CD4-positive, alpha-beta T cell treated with Interleukin-17A for 1 hour (primary cell): ENCODE measurements at places on chromosomes 2 and 18.

GRCh38 chr2:59684116-59684770 lies 869.2 kb downstream of the BCL11A start:
- DNase-seq = no peak

DNA sequence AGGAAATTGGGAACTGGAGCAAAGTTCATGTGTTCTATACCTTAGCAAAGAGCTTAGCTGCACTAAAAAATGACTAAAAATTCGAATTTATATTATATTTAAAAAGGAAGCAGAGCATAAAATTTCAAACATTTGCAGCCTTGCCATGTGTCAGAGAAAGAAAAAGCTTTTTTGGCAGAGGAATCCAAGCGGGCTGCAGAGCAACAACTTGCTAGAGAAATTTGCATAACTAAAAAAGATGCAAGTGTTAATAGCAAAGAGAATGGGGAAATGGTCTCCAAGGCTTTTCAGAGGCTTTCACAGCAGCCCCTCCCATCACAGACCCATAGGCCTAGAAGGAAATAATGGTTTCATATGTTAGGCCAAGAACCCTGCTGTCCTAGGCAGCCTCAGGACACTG lies 1315.9 kb downstream of the DSC3 start:
- DNase-seq = no peak

DNA sequence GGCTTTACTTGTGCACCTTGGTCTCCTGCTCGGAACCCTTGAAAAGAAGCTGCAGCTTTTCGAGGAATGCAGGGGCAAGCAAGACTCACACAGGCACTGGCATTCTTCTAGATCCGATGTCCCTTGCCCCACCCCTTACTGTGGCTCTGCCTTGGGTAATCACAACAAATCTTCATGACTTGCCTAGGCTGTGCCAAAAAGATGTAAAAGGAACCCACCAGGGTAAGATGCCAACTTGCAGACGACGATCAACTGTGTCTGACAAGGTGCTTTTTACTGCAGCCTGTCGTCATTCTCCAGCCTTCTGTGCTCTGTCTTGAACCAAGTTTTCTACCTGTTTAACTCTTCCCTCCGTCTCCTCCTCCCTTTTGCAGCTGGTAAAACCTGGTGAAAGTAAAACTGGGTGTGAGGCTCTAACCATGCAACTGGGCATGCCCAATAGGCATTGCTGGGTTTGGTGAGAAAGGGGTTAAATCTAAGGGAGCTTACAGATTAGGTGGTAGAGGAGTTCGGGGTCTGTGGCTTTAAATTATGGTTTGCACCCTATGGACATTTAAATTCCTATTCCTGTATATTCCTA lies 909 bp upstream of the NRXN1 start:
- DNase-seq = no peak

- no peak for DNase-seq
These were observed 381.6 kb upstream of the ID2 start for GRCh38 chr2:8300216-8300615.

DNA sequence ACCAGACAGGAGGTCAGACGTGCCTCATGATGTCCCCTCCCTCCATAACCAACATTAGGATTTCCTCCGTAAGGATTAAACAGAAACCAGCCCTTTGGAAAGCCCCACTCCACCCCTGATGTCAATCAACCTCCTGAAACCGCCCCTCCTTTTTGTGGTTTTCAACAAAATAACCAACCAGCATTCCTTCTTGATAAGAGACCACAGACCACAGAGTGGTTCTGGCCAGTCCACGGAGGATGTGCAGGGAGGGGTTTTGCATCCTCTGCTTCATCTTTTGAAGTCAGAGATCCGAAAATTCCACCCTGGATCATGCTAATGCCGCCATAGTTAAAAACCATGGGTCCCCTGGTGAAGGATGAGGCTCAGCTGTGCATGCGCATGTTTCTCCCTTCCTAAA lies 180.0 kb upstream of the CCDC150 start:
- DNase-seq = peak; percentile 5

DNA sequence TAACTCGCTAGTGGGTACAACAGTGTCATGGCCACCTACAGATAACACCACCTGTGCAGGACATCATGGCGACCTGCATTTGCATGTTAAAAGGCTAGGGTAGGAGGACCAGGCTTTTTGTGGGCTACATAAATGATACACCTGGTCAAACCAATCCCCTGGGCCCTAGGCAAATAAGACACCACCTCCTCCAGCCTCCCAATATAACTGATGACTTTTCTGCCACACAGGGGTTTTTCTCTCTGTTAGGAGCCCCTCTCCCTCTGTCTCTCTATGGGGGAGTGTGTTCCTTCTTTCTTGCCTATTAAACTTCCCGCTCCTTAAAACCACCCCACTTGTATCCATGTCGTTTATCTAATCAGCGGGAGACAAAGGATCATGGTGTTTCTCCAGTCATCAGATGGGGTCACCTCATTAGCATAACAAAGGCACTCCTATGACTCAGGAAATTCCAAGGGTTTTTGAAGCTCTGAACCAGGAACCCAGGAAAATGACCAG lies 10.8 kb upstream of the BUB1 start:
- no peak for DNase-seq
